ENCODE measurements at places on chromosomes 16 and 17. TPM values are rescaled to one million over a fixed set of nuclear protein-coding genes. Genes with fewer than 3 reads are reported as not detected.

Gene NFAT5
- 53.9 TPM for total RNA-seq

Gene TMED6
- 0.36 TPM for total RNA-seq

Gene BRIP1
- 20.9 TPM for total RNA-seq

Gene TBX4
- total RNA-seq: not detected

Gene NPTX1
- total RNA-seq: 0.57 TPM

Gene PKMYT1
- 1.5 TPM for total RNA-seq

Gene KRTAP9-9
- not detected for total RNA-seq

Gene SHISA9
- not detected for total RNA-seq

Gene IRX5
- 2.5 TPM for total RNA-seq

Gene ZPBP2
- not detected for total RNA-seq

Gene MYH13
- total RNA-seq: not detected

Gene EVPL
- total RNA-seq: not detected

Gene CCDC182
- not detected for total RNA-seq

Gene PRSS27
- 1.3 TPM for total RNA-seq

Gene ARMC7
- 3.4 TPM for total RNA-seq

Gene NFATC3
- total RNA-seq: 36.3 TPM

Gene PTRH2
- 21.6 TPM for total RNA-seq

Gene TP53TG3F
- total RNA-seq: not detected

Gene ACSM3
- total RNA-seq: 0.65 TPM

Gene ABCC12
- total RNA-seq: not detected

Gene GUCY2D
- total RNA-seq: not detected

Gene ABCC11
- total RNA-seq: 0.09 TPM

Gene ALOXE3
- total RNA-seq: not detected

Gene TEX14
- not detected for total RNA-seq

Gene RGS9
- total RNA-seq: 2.5 TPM

Gene TMEM114
- not detected for total RNA-seq

Gene STX1B
- total RNA-seq: 2.3 TPM

Gene CTRB2
- total RNA-seq: not detected

Gene ERN2
- total RNA-seq: not detected

Gene PROCA1
- 0.49 TPM for total RNA-seq

Gene RNF227
- 2.8 TPM for total RNA-seq

Gene RAMP2
- 0.27 TPM for total RNA-seq

Gene HCRT
- total RNA-seq: not detected

Gene GPRC5C
- 24.4 TPM for total RNA-seq
